Activated naive CD8-positive, alpha-beta T cell treated with anti-CD3 and anti-CD28 coated beads, Interleukin-2, amount 50 U/mL, for 24 hours (primary cell): ENCODE measurements at places on chromosomes 5 and 9.

DNA sequence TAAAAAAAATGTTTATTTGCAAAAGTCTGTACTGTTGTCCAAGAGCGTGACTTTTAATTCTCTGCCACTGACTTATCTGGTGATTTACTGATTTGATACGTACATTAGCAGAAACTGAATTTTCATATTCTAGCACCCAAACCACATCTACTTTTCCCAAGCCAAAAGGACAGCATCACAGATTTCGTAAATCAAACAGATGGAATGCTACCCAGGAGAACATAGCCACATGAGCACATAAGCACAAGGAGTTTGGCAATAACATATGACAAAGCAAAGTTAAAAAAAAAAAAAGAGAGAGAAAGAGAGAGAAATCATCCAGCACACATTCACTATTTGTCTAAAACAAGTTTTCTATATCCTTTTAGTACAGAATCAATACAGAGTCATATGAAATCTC is 83.7 kb downstream of the HINT1 start:
- no peak overlapping the region for H3K27ac ChIP-seq
- no peaks in the 10 kb centered on the region for H3K36me3 ChIP-seq
- H3K4me3 ChIP-seq = no peak overlapping the region
- H3K4me1 ChIP-seq = peaks cover 19% of the 10 kb centered on the region
- no peak for DNase-seq

- peak overlapping the region; percentile 60 for H3K27ac ChIP-seq
- no peak for DNase-seq
- peaks cover 35% of the 10 kb centered on the region for H3K36me3 ChIP-seq
- peaks cover 74% of the 10 kb centered on the region for H3K4me1 ChIP-seq
- peaks cover 6% of the 10 kb centered on the region for H3K27me3 ChIP-seq
These were observed 3.1 kb downstream of the ARHGEF39 start for GRCh38 chr9:35661756-35662350.

DNA sequence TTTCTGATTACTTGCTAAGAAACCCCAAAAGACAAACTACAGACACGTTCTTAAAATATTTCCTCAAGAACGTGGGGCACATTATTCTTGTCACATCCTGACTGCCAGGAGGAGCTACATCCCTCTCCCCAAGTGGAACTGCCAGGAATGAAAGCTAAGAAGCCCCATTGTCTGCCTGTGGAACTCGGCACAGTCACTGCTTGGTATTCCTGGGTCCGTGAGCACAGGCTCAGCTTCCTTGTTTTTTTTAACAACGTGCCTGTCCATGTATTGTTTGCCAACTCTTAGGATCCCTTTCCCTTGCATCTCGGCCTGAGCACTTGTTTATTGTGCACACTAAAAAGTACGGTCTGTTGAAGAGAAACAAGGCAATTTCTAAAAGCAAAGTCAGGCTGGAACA is 47.0 kb upstream of the SELENOP start:
- no peak overlapping the region for H3K27ac ChIP-seq
- H3K27me3 ChIP-seq = peaks cover 7% of the 10 kb centered on the region
- no peaks in the 10 kb centered on the region for H3K36me3 ChIP-seq
- H3K4me3 ChIP-seq = no peak overlapping the region

DNA sequence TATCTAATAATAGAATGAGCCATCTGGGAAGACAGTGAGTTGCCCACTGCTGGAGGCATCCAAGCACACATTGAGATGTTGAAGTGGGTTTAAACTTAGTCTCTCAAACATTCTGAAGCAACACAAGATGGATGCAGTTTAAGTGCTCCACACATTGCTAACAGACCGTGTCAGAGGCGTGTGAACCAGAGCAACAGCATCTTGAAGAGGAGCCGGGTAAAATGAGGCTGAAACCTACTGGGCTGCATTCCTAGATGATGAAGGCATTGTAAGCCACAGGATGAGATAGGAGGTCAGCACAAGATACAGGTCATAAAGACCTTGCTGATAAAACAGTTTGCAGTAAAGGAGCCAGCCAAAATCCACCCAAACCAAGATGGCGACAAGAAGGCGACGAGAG is 73.5 kb upstream of the TMEM215 start:
- no peak overlapping the region for H3K4me3 ChIP-seq
- no peak overlapping the region for H3K27ac ChIP-seq
- no peaks in the 10 kb centered on the region for H3K36me3 ChIP-seq

- no peak overlapping the region for H3K4me3 ChIP-seq
- no peak overlapping the region for H3K27ac ChIP-seq
- no peaks in the 10 kb centered on the region for H3K4me1 ChIP-seq
- no peaks in the 10 kb centered on the region for H3K36me3 ChIP-seq
- H3K27me3 ChIP-seq = no peaks in the 10 kb centered on the region
These were observed 629.8 kb upstream of the C9orf72 start for GRCh38 chr9:28203036-28203435.

DNA sequence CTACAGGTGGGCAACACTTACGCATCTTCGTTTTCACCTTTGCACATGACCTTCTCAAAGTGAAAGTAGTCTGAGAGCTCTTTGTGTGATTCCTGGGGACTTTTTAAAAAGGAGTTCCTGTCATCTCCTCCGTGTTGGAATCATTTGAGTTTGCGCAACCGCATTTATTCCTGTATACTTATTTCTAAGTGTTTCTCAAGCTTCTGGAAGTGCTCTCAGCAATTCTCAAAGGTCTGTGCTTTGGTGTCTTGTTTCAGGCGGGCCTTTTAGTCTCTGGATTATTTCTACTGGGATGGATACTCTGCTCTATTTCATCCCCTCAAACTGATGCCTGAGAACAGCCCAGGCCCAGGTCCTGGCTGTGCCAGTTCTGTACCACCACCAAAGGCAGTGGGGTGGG is 226.5 kb upstream of the TUT7 start:
- H3K36me3 ChIP-seq = no peaks in the 10 kb centered on the region
- peaks cover 3% of the 10 kb centered on the region for H3K27me3 ChIP-seq
- H3K4me1 ChIP-seq = no peaks in the 10 kb centered on the region
- H3K27ac ChIP-seq = no peak overlapping the region
- DNase-seq = no peak

- peaks cover 6% of the 10 kb centered on the region for H3K4me1 ChIP-seq
- no peak for DNase-seq
- H3K4me3 ChIP-seq = no peak overlapping the region
- H3K27ac ChIP-seq = no peak overlapping the region
These were observed 323.4 kb downstream of the PIK3R1 start for GRCh38 chr5:68538814-68539420.

DNA sequence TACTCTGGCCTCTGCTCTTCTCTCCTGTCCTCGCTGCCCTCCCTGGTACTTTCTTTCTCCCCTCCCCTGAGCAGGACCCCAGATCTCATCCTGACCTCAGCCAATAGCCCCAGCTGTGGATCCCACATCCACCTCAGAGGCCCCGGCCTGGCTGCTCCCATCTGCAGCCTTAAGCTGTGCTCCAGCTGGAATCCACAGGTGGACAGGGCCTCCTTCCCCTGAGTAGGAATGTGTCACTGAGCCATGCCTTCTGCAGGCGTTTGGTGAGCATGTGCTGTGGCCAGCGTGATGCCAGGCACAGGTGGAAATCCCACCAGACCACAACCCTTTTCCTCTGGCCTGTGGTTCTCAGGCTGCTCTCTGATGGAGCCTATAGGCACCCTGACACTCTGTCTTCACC is 68.9 kb downstream of the C5orf15 start:
- no peak overlapping the region for H3K27ac ChIP-seq
- no peaks in the 10 kb centered on the region for H3K36me3 ChIP-seq
- peaks cover 6% of the 10 kb centered on the region for H3K4me1 ChIP-seq
- no peak for DNase-seq
- no peaks in the 10 kb centered on the region for H3K27me3 ChIP-seq
- no peak overlapping the region for H3K4me3 ChIP-seq

- peak overlapping the region; percentile 69 for H3K4me3 ChIP-seq
- no peaks in the 10 kb centered on the region for H3K27me3 ChIP-seq
- H3K27ac ChIP-seq = peak overlapping the region; percentile 87
- peaks cover 51% of the 10 kb centered on the region for H3K36me3 ChIP-seq
- peak; percentile 34 for DNase-seq
- H3K4me1 ChIP-seq = peaks cover 14% of the 10 kb centered on the region
These were observed 27.4 kb downstream of the TNFSF8 start for GRCh38 chr9:114902786-114903524.

DNA sequence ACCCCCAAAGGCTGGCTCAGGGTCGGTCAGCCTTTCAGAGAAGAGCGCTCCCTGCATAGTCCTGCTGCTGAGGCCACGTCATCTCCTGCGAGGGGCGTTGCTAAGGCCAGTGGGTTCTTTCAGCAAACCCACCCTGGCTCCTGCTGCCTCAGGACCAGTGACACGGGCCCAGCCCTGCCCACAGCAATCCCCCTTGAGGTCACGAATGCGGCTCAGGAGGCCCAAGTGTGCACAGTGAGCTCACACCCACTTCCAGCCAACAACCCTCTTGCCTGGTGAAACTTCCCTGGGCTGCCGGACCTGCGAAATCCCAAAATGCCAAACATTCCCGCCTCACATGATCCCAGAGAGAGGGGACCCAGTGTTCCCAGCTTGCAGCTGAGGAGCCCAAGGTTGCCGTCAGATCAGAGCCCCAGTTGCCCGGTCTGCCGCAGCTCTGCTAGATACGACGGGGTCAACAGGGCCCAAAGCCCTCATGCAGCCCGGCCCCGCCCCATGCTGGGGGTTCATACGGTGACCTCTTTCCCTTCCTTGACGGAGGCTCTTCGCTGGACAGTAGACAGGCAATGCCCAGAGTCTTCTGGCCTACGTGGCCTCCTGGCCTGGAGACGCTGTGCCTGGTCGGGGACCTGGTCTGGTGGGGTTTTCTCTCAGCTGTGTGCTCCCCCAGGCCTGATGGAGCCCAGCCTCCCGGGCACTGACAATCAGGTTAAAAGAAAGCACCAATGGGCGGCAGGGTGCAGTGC is 116.4 kb upstream of the COL5A1 start:
- H3K27me3 ChIP-seq = peaks cover 5% of the 10 kb centered on the region
- no peak overlapping the region for H3K4me3 ChIP-seq
- H3K36me3 ChIP-seq = no peaks in the 10 kb centered on the region
- H3K27ac ChIP-seq = no peak overlapping the region
- DNase-seq = no peak

DNA sequence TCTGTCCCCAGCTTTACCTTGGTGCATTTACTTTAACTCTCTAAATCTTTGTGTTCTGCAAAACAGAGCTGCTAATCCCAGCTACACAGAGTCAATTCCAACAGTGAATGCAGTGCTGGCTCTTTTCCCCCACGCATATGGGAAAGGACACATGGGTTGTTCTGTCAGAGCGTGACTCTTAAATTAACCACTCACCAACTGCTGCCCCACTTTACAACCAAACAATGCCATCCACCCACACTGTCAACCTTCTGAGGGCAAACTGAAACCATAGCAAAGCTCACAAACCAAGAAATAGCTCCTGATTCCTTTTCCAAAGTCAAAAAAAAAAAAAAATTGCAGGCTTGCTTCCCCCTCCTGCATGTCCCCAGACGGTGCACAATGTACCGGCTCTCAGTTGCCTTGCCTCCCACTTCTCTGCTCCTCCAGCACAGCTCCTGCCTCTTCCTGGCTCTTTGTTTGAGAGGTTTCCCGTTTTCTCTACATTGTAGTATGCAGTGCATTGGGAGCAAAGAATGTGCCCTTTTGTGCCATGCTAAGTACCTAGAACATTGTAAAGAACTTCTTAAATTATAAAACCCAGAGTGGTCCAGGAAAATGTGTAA is 151.5 kb upstream of the DAPK1 start:
- no peak overlapping the region for H3K4me3 ChIP-seq
- H3K27ac ChIP-seq = no peak overlapping the region
- H3K27me3 ChIP-seq = peaks cover 17% of the 10 kb centered on the region
- H3K4me1 ChIP-seq = no peaks in the 10 kb centered on the region
- DNase-seq = no peak
